Anterior cingulate cortex (tissue), 58 donors: ENCODE measurements at places on chromosomes 2 and 18.
A peak's percentile ranks its signal among the peaks of the same experiment; 100 is the strongest.

DNA sequence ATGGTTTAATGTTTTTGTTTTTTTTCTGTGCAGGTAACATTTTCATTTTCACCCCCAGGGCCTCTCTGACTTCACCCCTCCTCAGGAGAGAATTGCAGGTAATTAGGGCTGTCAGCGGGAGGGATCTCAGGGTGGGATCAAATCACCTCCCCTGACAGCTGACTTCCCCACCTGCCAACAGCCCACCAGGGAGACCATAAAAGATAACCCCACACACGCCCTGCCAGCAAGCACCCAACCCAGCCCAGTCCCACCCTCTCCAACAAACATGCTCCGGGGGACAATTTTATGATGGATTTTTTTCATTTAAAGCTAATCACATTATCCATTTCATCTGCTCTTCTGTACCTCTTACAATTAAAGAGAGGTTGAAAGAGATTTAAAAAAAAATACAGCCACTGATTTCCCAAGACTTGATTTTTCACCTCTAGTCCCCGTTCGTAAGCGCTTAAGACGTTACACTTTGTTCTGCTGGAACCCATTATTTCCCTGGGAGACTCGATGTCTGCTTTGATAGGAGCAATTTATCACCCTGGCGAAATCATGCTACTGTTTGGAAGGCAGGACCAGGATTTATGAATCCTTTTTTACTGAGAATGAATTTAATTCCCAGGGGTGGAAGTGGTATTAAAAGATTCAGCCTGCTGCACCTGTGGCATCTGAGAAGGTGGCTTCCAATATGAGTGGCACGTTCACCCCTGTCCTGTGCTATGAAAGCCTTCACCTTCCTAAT, 232.9 kb upstream of the ID2 start:
- no peak for DNase-seq

- DNase-seq: no peak
Observed at GRCh38 chr18:42048158-42048557, 93.1 kb downstream of the PIK3C3 start.

DNA sequence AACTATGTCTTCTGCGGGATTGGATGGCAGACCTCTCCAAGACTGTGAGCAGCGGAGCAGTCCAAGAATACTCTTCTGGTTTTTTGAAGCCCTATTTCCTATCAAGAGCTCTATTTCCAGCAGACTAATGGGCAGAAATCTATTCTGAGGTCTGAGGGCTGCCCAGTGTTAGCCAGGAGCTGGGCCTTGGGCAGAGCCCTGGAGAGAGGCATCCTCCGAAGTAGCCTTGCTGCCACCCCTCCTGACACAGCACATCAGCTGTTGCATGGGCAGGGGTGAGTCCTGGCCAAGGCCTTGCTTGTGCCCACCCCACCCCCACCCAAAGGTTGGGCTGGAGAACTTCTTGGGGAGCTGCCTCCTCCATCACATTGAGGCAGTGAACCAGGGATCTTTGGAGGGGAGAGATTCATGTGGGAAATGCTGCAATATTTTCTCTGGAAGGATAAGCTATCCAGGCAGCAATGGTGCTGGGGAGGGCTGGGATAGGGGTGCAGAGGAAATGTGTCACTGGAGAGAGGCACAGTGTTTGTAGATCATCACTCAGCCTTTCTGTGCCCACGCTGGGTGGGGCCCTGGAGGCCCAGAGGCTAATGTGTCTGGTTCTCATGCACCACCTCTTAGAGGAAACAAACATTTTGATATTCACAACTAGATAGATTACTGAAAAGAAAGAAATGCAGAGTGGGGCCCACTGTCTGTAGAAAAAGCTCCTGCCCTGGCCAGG, 104.7 kb downstream of the VSNL1 start:
- no peak for DNase-seq

DNA sequence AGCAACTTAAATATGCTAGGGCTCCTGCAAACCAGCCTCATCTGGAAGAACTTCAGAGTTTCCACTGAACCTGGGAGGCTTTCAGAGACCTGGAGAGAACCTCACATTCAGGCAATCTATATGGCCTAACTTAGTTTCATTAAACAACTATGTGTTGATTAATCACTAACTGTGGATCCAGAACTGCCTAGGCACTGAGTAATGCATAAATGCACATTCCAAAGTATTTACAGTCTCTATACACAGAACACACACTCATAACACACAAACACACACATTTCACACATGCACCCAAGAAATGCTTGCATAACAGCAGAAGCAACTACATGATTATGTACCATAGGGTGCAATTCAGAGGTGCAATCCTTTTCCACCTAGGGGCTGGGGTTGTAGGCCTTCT, 552.8 kb downstream of the BCL11A start:
- no peak for DNase-seq

DNA sequence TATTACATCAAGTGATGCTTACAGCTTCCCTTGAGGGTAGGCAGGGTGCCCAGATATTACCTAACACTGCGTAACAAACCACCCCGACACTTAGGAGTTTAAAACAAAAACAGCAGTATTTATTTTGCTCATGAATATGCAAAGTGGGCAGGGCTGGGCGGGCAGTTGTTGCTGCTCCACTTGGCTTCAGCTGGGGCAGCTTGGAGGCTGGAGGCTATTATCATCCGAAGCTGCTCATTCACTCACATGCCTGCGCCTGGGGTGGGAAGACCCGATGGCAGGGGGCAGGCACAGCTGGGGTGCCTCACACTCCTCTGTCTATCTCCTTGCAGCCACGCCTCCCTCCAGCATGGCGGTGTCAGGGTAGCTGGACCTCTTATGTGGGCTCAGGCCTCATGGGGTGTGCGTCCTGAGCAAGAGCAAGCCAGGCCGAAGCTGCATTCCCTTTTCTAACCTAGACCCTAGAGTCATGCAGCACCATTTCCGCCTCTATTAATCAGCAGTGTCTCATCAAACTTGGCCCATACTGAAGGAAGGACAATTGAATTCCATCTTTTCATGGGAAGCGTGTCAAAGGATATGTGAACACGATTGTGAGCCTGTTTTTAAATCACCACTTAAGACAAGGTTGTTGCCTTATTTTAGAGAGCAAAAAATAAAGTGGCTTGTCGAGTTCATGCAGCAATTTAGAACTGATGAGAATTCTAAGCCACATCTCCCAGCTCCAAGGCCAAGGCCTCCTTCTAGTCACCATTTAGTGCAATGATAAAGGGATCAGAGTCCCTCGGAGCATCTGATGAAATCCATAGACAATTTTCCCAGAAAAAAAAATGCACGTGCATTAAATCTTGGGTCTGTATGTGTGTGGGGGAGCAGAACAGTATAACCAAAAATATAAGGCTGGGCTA, 54.9 kb downstream of the SDC1 start:
- no peak for DNase-seq

- DNase-seq: no peak
Observed at GRCh38 chr2:241547781-241548450, 10.6 kb upstream of the BOK start.

- DNase-seq: no peak
Observed at GRCh38 chr2:898319-898718, 52.3 kb upstream of the SNTG2 start.

DNA sequence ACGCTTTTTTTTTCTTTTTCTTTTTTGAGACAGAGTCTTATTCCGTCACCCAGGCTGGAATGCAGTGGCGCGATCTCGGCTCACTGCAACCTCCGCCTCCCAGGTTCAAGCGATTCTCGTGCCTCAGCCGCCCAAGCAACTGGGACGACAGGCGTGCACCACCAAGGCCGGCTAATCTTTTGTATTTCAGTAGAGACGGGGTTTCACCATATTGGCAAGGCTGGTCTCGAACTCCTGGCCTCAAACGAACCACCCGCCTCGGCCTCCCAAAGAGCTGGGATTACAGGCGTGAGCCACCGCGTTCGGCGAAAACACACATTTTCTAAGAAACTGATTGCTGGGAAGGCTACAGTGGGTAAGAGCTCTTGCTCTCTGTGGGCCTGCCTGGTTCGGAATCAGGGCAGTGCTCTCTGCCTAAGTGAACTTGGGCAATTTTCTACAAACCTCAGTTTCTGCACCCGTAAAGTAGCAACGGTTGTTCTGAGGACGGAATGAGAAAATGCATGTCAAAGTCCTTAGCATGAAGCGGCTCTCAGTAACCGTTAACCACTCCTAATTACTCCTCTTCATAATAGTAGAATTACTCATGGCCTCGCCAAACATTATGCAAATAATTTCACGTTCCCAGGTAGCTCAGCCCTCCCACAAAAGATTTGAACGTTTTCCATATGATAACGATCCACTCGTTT, 1.0 kb upstream of the PMAIP1 start:
- no peak for DNase-seq

DNA sequence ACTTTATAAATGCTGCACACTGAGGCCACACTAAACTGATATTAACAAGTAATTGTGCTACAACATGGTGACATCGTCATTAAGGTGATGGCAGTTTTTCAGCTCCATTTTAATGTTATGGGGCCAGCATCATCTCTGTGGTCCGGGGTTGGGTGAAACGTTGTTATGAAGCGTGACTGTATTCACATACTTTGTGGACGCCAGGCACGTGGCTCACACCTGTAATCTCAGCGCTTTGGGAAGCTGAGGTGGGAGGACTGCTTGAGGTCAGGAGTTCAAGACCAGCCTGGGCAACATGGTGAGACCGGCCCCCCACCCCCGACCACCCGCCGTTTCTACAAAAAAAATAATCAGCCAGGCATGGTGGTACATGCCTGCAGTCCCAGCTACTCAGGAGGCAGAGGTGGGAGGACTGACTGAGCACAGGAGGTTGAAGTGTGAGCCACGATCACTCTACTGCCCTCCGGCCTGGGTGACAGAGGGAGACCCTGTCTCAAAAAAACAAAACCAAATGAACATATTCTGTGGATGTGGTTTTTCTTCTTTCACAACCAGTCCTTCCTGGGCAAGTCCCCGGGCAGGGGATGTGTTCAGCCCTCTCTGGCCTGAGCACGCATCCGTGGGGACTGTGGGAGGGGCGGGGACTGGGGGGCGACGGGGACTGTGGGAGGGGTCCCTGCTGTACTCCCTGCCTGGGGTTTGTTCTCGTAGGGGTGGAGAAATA, 12.9 kb upstream of the GAL3ST2 start:
- no peak for DNase-seq

GRCh38 chr18:70288171-70288850, 534 bp upstream of the SOCS6 start:
- DNase-seq: no peak

DNA sequence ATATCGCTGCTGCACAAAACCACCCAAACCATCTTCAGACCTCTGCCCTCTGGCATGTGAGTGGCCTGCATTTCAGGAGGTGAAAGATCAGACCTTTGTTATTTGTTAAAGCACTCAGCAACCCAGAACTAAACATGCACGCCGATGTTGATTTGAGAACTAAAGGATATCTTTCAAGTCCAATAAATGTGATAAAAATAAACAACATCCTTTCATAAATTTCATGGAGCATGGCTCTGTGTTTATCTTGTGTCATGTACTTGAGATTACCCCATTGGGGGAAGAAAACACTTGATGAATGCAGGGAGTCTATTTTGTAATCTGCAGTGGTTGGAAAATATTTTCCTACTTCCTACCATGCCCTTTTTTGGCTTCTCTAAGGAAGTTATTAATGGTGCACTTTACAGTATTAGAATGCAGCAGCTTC, 70.8 kb upstream of the GATA6 start:
- DNase-seq: no peak

GRCh38 chr2:132419941-132420340, 3.3 kb downstream of the GPR39 start:
- no peak for DNase-seq

DNA sequence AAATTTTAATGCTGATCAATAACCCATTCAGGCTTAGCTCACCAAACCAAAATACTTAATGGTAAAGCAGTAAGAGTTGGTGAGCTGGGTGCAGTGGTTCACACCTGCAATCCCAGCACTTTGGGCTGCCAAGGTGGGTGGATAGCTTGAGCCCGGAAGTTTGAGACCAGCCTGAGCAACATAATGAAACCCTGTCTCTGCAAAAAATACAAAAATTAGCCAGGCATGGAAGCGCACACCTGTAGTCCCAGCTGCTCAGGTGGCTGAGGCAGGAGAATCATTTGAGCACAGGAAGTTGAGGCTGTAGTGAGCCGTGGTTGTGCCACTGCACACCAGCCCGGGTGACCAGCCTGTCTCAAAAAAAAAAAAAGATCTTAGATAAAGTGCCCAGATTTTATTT, 35.7 kb upstream of the MPP4 start:
- DNase-seq: no peak

- peak; percentile 33 for DNase-seq
Observed at GRCh38 chr2:159195697-159196096, 90.8 kb downstream of the WDSUB1 start.

DNA sequence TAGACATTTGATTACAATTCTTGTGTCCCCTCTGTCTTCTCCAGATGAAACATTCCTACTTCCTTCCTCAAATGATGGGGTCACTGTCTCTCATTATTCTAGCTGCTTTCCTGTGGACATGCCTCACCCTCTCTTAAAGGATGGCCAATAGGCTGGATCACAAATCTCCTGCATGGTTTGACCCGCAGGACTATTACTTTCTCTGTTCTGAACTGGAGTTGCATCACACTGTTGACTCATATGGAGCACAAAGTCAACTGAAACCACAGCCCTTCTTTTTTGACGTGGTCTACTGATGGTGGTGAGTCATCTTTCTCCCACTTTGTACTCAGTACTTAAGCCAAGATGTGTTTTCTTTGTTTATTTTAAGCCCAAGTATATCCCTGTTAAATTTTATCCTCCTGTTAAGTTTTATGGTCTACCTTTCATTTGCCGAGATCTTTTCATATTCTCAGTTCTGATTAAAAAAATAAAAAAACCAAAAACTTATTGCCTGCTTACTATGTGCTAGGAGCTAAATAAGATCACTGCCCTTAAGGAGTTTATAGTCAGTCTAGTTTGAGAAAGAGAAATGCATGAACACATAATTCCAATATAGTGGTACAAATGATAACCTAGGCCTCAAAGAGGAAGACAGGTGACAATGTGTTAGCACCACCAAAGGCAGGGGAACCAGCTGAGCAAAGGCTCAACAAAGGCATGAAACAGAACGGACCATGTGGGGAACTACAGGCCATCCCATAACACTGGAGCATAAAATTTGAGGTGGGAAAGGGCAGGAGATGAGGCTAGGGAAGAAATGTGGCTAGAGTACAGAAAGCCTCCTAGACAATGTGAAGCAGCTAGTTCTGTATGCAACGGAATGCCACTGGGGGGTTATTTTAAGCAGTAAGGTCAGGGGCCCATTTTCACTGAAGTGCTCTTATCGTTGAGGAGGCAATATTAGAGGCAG, 67.6 kb upstream of the ZFP36L2 start:
- no peak for DNase-seq

DNA sequence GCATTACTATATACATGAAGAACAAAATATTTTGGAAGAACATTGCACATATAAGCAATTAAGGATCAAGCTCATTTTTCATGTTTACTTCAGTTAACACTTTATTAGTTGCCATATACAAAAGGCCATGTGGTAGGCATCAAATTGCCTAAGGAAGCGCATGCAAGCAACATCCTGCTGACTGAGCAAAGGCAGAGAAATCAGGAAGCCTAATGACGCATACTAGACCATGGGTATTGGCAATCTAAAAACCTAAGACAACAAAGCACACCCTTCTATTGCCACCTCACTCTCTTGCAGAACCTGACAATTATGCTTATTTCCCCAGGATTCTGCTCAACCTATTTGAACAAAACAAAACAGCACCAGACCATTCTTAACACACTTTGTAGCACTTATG, 171.9 kb downstream of the STK39 start:
- no peak for DNase-seq
